ENCODE measurements at places on chromosomes 5 and 9.
A peak's percentile ranks its signal among the peaks of the same experiment; 100 is the strongest.

GRCh38 chr5:52822437-52822836, 34.7 kb downstream of the ITGA1 start:
- DNase-seq = no peak

- no peak for DNase-seq
Measured at GRCh38 chr9:120561709-120562108, 18.3 kb downstream of the CDK5RAP2 start.

DNA sequence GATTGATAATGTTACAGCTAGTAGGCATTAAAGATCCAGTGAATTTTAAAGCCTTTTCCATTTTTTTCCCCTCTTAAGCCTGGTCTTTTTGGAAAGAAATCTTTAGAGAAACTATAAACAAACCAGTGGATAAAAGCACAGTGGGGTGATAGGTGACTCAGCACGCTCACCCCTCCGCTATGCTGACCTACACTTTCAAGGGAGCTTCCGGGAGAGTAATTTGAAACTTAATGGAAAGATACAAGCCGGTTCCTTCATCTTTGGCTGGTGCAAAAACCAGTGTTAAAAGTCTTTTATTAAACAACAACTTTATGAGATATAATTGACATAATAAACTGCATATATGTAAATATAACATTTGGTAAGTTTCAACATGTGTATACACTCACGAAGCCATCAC, 27.0 kb upstream of the ALDOB start:
- DNase-seq = no peak

- no peak for DNase-seq
Measured at GRCh38 chr5:1728846-1729245, 70.8 kb downstream of the MRPL36 start.

DNA sequence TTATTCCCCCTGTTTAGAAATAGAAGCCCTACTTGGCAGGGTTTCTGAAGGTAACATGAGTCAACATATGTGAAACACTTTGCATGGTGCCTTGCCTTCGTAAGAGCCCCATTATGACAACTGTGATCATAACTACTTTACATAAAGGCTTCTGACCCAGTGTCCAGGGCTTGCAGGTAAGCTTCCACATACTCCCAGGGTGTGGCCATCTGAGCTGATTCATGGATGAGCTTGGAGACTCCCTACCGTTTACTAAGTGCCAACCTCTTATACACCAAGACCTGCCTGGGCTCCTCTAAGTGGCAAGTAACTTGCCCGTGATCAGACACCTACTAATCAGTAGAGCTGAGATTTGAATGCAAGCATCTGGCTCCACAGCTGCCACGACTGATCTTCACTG, 62.8 kb upstream of the C5orf58 start:
- DNase-seq = no peak

- no peak for DNase-seq
Measured at GRCh38 chr9:85927076-85927475, 13.9 kb upstream of the NAA35 start.

DNA sequence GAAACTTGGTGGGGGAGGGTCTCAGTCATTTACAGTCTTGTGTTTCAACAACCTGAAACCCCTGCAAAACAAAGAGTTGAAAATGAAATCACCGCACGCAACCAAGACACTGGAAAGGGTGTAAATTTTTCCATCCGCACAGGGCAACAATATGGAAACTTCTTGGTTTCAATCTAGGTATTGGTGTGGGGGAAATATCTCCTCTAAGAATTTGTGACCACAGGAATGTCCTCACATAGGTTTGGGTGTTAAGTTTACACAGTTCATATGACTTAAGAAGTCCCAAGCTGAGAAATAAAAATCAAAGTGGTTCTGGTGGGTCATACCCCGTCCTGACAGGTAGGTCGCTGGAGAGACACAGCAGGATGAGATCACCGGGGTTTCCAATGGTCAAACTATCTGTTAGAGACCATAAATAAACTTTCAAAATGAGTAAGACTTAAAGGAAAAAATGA, 51.9 kb upstream of the PIP5K1B start:
- DNase-seq = peak; percentile 2

DNA sequence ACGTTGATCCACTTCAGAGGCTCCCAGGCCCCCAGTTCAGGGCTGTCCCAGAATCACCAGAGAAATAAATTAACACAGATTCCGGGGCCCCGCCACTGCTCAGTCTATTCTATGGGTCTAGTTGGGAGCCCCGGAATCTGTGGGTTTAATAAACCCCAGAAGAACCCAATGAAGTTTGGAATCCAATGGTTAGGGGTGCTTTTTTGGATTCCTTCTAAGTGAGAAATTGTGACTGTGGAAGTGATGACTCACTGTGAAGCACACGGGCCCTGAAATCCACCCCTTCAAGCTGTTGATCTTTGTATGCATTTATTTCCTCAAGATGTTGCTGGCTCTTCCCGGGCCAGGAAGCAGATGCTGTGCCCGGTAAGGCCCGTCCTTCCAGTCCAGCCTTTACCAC, 57.3 kb upstream of the SLC28A3 start:
- DNase-seq = no peak

- DNase-seq = no peak
Measured at GRCh38 chr5:152739916-152740315, 334.8 kb upstream of the NMUR2 start.

GRCh38 chr5:154773326-154773725, 18.1 kb downstream of the LARP1 start:
- no peak for DNase-seq

DNA sequence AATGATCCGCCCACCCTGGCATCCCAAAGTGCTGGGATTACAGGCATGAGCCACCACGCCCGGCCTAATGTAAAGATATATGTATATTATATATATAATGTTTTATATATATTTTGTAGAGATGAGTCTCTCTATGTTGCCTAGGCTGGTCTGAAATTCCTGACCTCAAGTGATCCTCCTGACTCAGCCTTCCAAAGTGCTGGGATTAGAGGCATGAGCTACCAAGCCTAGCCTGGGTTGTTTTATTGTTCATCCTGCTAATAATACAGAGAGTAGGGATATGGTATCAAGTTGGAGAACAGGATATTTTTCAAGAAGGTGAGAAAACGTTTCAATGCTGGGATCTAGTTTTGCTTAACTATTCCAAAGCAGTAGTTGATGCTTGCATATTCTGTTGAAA, 2.9 kb downstream of the SEC24A start:
- DNase-seq = no peak

DNA sequence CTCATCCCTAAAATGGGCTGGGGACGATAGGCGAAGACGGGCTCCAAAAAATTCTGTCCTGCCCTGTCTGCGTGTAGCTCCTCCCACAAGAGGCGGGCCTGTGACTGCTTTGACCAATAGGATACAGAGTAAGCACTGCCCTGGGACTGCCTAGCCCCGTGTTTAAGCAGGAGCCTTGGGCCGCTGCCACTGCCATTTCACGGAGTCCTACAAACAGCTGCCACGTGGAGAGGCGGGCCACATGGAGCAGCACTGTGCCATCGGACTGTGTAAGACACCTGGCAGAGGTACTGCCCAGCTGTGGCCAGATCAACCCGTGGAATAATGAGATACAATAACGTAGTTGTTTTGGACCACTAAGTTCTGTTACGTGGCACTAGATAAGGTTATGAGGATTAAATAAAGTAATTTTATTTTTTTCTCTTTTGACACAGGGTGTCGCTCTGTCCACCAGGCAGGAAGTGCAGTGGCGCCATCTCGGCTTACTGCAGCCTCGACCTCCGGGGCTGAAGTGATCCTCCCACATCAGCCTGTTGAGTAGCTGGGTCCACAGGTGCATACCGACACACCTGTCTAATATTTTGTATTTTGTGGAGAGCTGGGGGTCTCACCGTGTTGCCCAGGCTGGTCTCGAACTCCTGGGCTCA, 87.2 kb downstream of the LMNB1 start:
- no peak for DNase-seq

- DNase-seq = no peak
Measured at GRCh38 chr5:82917584-82917983, 159.6 kb downstream of the TMEM167A start.

GRCh38 chr5:88878976-88879375, 4.0 kb downstream of the MEF2C start:
- no peak for DNase-seq

GRCh38 chr5:27010646-27011045, 27.7 kb downstream of the CDH9 start:
- DNase-seq = no peak

GRCh38 chr5:73950441-73950873, 324.5 kb downstream of the ARHGEF28 start:
- no peak for DNase-seq

DNA sequence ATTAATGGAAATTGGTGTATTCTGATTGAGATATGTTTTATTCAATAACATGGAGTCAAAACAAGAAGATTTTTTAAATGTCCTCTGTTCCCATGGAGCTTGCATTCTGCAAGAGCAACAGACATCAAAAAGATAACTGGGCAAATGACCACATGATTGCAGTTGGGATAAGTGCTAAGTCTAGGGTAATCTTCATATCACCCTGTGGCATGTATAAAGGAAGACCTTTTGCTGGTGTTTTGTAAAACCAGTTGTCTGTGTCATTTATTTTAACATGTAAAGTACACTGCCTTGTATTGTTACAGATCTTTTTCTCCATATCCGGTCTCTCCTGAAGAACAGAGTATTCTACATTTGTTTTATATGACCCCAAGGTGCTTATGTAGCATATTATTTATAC, 44.0 kb downstream of the PTCD2 start:
- DNase-seq = no peak

- DNase-seq = no peak
Measured at GRCh38 chr5:5403741-5404140, 18.7 kb upstream of the ICE1 start.

DNA sequence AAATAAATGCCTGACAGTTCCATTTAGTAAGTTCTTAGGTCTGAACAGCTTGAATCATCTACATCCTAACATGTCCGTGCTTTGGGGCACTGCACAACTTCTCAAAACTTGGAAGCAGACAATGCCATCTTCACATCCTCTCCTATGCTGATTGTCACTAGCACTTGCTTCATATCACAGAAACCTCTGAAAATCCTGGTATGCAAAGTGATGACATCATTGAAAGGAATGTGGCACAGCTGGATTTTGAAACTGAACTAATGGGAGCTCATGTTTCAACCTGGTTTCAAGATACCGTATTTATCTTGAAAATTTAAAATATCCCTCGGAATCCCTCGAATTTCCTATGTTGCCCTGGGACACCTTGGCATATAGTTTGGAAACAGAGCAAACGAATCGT, 490.2 kb upstream of the DAP start:
- DNase-seq = no peak

DNA sequence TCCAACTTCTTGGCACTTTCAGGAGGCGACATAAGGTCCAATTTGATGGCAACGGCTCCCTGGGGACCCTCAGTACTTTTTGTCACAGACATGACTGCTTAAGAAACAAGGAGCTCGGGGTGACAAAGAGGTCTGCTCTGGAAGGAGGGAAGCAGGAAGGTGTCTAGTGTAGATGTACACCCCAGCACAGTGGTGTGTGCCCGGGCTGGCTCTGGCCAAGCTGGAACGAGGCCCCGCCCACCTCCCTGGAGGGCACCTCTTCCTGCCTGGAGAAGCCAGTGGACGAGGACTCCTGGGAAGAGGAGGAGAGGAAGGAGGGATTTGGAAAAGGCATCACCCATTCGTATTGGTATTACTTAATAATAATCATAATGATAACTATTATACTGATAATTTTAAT, at the start of gene SLC36A2:
TSS of gene SLC36A2 (minus strand) at position 191 of the 400 bp plus-strand sequence. CDS start at position 92, 99 bp downstream.
- DNase-seq = no peak

GRCh38 chr9:102507044-102507687, 488.0 kb upstream of the CYLC2 start:
- DNase-seq = no peak

DNA sequence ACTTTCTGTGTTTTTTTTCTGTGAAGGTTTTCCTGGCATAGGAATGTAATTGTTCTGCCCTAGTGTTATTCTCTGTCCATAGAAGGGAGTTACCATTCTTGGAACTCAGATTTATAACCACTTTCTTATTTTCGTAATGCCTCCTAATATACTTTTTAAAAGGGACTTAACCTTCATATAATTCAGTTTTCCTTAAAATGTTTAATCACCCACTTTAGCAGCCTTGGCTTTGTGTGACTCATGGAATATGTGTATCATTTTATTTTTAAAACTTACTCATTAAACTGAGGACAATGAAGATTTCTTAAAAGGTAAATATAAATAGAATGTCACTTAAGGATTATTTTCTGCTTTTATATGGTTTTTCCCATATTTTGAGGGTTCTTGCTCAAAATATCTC, 50.0 kb downstream of the RAI14 start:
- no peak for DNase-seq

DNA sequence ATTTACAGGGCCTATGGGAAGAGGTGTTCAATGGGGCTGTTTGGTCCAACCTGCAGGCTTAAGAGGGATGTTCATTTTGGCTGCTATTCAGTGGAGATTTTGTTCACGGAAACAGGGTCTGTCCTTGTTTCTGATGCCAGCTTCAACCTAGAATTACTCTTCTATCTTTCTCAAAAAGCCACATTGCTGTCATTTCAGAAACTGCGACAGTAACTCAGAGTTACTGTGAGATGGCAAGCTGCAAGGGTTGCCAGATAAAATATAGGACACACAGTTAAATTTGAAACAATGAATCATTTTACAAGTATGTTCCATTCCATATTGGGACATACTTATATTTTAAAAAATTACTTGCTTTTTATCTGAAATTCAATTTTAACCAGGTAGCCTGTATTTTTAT, 128.0 kb downstream of the NPR3 start:
- DNase-seq = no peak

- no peak for DNase-seq
Measured at GRCh38 chr5:7856855-7857254, 5.9 kb upstream of the CFAP90 start.

DNA sequence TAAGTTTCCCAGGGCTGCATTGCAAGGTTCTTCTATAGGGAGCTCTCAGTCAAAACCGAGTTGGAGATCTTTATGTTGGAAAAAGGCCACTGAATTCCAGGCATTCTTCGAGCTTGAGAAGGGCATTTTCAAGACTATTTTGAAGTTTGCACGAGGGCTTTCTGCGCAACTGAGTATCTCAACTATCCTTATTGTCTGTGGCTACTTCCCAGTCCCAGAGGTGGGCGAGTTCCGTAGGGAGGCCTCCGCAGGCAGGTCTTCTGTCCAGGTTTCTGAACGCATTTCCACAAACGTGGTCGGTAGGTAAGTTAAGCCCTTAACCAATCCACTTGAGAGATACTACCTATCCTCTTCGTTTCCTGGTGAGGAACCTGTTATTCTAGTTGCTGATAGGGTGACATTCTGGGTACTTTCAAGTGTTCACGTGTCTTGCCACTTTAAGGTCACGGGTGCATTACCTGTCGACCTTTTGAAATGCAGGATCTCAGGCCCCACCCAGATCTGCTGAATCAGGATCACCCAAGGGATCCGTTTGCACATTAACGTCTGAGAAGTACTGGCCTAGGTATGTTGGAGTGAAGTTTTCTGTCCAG, 51.4 kb upstream of the TJP2 start:
- no peak for DNase-seq

DNA sequence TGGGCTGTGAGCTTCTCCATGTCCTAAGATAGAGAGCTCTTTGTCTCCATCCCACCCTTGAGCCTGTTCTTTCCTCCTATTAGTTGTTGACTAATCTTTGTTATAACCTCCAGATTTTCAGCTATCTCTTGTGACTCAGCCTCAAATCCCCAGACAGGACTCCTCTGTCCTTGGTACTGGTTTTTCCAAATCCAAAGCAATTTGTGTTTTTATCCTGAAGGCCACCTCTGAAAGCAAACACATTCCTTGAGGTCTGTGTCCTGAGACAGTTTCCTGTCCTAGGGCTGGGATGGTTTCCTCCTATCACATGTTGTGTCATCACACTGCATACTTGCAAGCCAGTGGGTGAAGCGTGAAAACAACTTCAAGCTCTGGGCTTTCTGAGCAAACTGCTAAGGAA, 8.5 kb downstream of the TNC start:
- DNase-seq = no peak

- no peak for DNase-seq
Measured at GRCh38 chr5:14428302-14429081, 153.1 kb upstream of the OTULINL start.
